Ecto neural progenitor cell (in vitro differentiated cells): ENCODE measurements at places on chromosomes 7 and 10.

DNA sequence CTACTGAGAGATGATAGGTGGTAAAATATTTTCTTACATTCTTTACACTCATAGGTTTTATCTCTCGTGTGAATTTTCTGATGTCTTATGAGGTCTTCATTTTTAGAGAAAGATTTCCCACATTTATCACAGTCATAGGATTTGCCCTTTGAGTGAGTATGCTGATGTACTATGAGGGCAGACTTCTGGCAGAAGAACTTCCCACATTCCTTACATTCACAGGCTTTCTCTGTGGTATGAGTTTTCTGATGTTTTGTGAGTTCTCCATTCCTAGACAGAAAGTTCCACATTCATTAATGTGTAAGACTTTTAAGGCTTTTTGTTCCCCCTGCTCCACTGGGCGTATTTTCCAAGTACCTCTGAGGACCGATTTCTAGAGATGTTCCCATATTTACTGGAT lies 23.5 kb downstream of the ZNF25 start:
- DNase-seq: no peak

DNA sequence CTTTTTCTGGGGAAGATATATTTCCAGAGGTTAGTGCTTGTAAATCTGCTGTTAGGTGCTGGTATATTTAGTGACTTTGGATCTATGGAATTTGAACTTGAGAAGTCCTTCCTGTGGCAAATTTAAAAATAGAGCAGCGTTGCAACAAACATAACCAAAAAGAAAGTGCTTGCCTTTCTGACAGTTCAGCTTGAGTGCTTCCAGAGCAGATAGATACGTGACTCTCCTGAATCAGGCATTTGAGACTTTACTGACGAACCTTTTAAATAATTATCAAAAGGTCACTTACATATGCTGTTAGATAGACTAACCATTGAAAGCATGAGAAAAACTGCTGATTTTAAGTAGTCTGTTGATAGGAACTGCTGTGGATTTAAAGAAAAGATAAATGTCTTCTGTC lies 387.5 kb upstream of the LRRTM3 start:
- no peak for DNase-seq

GRCh38 chr7:75727881-75728593 lies 10.7 kb downstream of the HIP1 start:
- no peak for DNase-seq

DNA sequence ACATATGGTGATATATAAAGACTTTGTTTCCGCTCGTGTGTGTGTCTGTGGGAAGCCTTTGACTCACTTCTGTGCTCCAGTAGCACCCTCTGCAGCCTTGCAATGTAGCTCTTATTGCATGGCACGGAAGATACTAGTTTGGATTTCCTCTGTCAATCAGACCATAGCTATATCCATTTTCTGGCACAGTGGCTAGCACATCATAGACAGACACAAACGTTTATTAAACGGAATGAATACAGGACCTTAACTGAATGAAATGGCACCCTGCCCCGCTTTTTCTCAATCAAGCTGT lies 124.0 kb upstream of the PTPN20 start:
- no peak for DNase-seq

GRCh38 chr7:130127821-130128317 lies 57.5 kb downstream of the KLHDC10 start:
- DNase-seq: no peak

- no peak for DNase-seq
Observed at GRCh38 chr7:75669579-75669978, 69.2 kb downstream of the HIP1 start.

DNA sequence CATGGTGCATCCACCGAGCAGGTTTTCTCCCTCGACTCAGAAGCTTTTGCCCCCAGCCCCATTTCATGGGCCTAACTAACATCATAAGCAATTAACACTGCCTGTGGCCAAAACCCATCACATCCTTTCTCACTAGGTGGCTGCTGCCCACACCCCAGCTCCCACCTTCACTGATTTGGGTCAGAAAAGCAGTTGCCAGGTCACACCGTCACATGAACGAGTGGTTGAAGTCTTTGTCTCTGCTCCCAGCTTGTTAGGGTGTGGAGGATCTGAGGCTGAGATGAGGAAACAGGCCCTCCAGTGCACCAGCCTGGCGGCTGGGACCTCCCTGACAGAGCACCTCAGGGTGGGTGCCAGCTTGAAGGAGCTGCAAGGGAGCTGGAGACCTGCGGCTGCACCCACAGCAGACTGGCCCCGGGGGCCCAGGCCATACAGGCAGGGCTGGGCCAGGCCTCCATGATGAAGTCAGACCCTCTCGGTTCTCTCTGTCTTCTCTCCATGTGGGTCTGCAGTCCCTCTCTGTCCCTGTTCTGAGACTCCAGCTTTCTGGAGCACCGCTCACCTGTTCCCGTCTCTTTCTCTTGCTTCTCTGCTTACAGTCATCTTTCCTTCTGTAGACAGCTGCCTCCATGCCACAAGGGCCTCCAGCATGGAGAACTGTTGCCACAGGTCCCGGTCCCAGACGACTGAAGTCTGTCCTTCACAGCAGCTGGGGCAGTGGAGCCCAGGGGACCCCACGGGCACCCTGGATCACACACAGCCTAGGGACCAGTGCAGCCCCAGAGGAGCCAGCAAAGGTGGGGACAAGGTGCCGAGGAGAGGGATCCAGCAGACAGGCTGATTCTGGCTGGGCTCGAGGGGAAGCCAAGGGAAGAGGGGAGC lies 13.8 kb upstream of the INPP5A start:
- no peak for DNase-seq

- DNase-seq: peak; percentile 63
Observed at GRCh38 chr10:131997366-131998049, 15.8 kb upstream of the BNIP3 start.

DNA sequence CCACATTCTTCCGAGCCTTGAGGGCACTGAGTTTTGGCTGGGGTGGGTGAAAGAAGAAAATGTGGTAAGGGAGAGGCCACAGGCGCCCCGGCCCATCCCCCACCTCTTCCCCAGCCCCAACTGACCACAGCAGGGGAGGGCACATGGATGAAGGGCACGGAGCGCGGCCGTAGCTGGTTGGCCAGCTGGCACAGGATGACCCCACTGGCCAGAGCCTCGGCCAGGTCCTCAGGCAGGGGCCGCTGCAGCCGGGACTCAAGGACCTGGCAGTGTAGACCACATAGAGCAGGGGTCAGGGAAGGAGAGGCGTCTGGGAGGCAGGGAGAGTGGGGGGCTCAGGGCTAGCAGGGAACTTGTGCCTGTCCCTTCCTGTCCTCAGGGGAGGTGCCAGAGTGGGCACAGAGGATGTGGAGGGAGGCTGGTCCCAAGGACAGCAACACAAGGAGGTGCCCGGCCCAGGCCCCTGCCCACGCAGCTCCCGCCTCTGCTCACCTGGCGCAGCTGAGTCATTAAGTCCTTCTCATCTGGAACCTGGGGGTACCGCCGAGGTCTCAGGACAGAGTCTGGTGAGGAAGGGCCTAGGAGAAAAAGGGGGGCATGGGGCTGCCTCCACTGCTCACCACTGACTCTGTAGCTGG lies 2.2 kb upstream of the SAP25 start:
- DNase-seq: no peak

DNA sequence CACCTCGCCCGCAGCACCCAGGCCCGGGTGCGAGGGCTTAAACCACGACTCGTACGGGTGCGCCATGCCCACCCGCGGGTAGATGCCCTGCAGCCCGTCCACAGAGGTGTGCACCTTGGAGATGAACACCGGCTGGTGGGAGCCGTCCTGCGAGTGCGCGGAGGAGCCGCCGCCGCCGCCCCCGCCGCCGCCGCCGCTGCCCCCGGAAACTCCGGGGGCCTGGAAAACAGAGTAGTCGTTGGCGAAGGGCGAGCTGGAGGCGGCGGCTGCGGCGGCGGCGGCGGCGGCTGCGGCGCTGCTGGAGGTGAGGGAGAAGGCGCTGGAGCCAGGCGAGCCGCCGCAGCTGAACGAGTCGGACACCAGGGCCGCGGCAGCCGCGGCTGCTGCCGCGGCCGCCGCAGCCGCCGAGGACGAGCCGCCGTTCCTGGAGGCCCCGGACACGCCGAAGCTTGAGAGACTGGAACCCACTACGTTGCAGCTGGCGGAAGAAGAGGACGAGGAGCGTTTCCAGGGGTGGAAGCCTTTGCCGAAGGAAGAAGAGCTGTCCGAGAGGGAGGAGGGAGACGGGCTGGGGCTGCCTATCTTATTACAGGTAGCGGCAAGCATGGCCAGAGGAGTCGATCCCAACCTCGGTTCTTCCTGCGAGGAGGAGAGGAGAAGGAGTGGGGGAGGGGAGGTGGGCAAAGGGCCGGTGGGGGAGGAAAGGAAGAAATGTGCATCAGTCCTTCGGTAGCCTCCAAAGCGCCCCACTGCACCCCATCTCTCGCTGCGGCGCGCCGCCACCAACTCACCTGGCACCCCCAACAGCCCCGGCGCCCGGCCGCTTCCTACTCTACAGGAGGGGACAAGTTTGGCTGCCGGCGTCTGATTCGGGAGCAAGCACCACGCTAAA lies 1.3 kb downstream of the SP8 start:
- peak; percentile 64 for DNase-seq

DNA sequence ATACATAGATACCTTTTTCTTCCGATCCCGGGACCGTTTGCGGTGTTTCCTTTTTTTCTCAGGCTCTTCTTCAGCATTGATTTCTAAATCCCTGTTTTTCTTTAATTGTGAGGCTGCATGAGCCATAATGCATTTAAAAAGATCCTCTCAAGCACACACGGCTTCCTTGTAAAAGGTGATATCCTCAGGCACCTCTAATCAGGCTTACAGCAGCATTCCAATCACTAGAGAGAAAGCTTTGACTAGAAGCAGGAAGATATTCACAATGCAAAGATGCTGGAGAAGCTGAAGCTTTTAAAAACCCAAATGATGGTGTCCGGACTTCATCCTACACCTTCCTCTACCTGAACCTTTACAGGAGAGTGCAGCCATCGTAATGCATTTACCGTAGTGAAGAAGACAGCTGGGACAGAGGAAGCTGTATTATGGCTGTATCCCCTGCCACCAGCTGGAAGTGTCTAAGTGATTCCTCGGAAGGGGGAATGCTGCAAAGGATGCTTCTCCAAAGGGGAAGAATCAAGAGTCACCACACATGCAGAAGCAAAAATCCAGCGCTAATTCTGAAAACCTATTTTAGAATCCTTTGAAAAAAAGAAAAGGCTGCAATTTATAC lies at the start of gene ANK3:
TSS of gene ANK3 (minus strand) at position 463 of the 613 bp plus-strand sequence. CDS start at position 126, 337 bp downstream.
- DNase-seq: no peak

- peak; percentile 48 for DNase-seq
Observed at GRCh38 chr7:103106005-103106702, 31.2 kb downstream of the ARMC10 start.

GRCh38 chr7:155260498-155260872 lies 37.2 kb upstream of the INSIG1 start:
- DNase-seq: no peak

DNA sequence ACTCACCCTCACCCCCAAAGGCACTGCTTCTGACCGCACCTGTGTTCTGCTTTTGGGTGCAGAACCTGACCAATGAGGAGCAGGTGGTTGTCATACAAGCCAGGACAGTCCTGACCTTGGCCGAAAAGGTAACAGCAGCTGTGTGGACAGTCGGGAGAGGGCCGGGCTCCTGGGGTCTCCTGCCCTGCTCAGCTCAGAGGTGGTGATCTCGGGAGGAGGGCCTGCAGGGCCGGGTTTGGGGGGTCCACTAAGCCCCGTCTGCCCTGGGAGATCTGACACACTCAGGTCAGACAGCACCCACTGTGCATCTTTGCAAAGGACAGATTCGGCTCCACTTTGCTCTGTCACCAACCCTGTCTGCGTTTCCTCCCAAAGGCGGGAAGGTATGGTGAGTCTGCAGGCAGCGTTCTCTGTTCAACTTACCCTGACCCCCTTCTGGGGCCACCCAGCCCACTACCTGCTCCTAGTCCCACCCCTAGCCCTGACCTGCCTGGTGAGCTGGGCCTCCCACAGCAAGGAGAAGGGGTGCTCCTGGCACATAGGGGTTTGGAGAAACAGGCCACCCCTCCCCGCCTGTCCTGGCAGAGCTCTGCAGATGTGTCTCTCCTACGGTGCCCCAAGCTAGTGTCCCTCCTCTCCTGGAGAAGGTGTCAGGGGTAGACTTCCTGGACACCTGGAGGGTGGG lies 33.7 kb upstream of the DPYSL4 start:
- DNase-seq: no peak

GRCh38 chr10:10532236-10532635 lies 485.4 kb upstream of the CELF2 start:
- no peak for DNase-seq

- no peak for DNase-seq
Observed at GRCh38 chr10:7649673-7650300, 17.0 kb downstream of the ITIH5 start.

DNA sequence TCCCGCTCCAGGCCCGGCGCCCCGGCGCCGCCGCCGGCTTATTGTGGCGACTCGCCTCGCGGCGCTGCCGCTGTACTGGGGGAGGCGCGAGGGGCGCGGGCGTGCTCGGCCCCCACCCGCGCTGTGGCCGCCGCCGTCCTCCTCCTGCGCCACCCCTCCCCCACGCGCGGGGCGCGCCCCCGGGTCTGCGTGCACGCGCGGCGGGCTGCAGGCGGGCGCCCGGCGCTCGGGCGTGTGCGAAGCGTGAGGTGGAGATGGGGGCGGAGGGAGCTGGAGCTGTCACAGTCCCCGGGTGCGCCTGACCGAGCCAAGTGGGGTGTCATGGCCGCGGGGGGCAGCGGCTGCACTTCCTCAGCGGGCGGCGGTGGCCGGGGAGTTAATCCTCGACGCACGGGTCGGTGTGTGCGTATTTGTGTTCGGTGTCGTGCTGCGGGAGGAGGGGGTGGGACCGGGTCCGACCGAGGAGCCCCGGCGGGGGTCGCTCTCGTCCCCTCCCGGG lies 672 bp downstream of the LCOR start:
- DNase-seq: no peak

DNA sequence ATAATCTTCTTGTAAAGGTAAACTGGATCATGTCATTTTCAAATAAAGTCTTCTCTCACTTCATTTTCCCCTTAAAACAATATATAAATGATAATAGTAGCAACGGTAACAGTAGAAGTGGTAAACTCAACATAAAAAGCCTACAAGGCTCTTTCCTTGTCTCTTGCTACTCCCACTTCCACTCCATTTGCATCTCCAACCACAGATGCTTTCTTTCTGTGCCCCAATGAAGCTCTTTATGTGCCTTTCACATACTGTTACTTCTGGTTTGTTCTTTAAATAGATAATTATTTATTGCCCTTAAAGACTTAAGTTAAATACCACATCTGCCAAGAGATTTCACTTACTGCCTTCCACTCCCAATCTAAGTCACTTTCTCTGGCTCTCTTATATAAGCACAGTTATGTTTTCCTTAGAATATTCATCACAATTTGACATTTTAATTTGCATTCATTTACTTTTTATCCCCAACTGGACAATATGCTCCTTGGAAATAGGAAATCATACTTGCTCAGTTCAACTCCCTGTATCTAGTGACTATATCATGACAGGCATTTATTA lies 149.9 kb downstream of the CRPPA start:
- DNase-seq: no peak

- no peak for DNase-seq
Observed at GRCh38 chr7:156063241-156063810, 251.1 kb upstream of the SHH start.

DNA sequence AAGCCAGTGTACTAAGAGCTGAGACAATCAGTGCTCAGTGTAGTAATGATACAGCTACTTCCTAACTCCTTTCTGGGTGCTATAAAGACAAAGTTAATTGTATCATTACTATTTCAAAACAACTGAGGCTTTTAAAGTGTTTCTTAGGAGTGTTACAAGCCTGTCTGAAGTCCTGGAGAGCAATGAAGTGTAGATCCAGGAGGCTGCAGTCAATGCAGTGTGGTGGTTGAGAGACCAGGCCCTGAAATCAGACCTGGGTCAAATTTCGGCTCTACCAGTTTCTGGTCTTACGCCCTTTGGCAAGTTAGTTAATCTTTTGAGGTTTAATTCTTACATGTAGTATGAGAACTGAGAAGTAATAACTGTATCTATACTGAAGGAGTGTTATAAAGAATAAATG lies 387.0 kb downstream of the SDK1 start:
- no peak for DNase-seq
